NCI-H82 (cell line): ENCODE measurements at places on chromosomes 6 and 20.

GRCh38 chr20:34491932-34492509, 24.2 kb upstream of the DYNLRB1 start:
- DNase-seq, result no peak

- peak; percentile 96 for DNase-seq
Measured at GRCh38 chr6:30647242-30648116, 546 bp downstream of the C6orf136 start.

DNA sequence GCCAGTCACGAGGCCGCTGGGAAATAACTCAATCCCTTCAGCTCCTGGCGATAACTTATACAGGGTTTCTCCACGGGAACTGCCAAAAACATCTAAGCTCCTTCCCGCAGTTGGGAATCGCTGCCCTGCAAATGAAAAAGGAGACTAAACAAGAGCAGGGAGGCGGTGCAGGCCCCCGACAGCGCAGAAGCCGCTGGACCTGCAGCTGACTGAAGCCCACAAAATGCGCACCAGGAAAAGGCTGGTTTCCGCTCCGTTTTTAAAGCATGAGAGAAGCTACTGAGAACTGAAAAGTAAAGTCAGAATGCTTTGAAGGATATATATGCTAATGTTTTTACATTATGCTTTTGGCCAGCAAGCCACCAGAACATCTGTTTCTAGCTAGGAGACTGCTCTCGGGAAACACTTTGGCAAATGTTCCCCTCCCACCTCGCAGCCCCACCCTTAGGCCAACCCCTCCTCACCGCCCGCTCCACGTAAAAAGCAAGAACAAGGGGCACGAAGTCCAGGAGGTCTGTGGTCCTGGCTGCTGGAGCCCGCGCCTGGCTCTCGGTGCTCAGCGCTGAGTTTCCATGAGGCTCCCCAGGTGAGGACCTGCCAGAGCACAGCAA, 90.5 kb downstream of the SOD2 start:
- no peak for DNase-seq

- no peak for DNase-seq
Measured at GRCh38 chr6:28769626-28770402, 154.0 kb downstream of the TRIM27 start.

DNA sequence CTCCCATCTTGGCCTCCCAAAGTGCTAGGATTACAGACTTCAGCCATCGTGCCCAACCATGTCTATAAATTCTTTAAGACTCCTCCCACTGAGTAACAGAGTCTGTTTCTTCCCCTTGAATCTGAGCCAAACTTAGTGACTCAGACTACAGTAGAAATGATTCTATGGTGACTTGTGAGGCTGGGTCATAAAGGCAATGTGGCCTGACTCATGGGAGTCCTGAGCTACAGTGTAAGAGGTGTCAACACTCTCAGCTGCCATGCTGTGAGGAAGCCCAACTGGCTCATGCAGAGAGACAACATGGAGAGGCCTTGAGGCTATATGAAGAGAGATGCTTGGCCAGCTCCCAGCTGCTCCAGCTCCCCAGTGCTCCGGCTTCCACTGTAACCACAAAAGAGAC, 5.2 kb upstream of the NRSN2 start:
- no peak for DNase-seq

GRCh38 chr6:53436526-53437303, 88.0 kb upstream of the ELOVL5 start:
- DNase-seq, result no peak

GRCh38 chr6:80504882-80505281, 398.4 kb downstream of the BCKDHB start:
- DNase-seq, result no peak

DNA sequence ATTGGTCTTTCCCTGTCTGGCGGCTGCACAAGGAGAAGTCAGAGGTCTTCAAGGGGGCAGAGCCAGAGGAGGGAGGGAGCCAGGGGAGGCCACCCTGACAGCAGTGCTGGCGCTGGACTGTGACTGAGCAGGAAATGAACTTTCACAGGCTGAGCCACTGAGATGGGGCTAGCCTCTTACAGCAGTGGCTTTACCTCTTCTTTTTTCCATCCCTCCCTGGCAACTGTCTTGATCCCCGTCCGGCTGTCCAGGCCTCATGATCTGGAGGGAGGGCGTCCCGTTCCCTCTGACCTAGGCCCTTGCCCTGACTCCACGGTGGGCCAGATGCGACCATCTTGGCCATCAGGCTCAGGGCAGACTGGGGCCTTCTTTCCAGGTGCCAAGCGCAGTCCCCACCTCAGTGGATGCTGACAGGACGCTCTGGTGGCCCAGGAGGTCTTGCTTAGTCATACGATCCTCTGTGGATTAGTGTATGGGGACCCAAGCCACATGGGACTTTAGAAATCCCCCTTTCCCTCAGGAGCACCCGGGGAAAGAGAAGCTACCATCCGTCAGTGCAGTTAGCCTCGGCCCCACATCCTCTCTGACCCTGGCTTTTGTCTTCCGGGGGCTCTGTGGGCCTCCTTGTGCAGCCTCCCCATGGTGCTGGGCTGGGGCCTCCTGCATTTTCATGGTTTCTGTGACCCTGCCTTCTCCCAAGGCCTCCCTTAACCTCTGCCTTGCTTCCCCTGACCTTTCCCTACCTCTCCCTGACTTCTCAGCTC, 57.4 kb upstream of the CCDC167 start:
- peak; percentile 51 for DNase-seq

GRCh38 chr6:8549074-8549790, 113.9 kb upstream of the SLC35B3 start:
- DNase-seq, result no peak

GRCh38 chr6:13825871-13826270, 11.5 kb upstream of the MCUR1 start:
- no peak for DNase-seq

- peak; percentile 96 for DNase-seq
Measured at GRCh38 chr6:41682056-41682477, 43.8 kb downstream of the MDFI start.

DNA sequence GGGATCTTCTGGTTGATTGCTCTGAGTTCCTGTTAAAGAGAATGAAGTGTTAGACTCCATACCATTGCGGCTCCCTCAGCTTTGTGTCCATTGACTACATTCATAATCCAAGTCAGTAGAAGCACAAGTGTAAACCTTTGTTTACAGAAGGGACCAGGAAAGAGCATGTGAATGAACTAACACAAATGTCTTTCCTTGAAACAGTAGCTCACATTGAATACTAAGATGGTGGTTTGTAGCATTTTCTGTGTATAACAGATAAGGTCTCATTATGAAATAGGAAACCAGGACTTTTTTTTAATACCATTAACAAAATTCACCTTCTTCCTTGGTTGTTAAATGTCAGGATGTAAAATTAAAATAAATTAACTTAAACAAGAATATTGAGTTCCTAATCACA, 8.4 kb downstream of the STXBP5 start:
- DNase-seq, result no peak

DNA sequence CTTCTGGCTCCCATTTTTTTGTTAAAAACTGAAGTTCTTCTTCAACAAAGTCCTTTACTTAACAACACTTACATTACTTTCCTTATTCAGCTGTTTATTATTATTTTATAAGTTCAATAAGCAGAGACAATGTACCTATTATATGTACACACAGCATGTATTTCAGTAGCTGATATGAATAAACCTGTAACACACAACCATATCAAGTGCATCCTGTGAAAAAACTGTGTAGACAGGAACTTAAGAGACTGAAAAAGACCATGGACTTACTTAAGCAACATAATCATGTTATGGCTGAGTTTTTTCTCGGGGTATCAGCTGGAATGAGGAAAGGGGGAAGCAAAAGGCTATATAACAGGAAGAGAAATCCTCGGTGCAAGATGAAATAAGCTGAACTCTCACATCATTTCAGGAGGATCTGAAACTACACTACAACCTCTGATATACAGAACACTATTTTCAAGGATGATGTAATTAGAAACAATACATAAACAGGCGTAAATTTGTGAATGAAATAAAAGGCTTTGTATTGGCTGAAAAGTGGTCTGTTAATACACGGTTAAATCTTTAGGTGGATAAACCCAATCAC, 70.9 kb downstream of the REV3L start:
- no peak for DNase-seq

DNA sequence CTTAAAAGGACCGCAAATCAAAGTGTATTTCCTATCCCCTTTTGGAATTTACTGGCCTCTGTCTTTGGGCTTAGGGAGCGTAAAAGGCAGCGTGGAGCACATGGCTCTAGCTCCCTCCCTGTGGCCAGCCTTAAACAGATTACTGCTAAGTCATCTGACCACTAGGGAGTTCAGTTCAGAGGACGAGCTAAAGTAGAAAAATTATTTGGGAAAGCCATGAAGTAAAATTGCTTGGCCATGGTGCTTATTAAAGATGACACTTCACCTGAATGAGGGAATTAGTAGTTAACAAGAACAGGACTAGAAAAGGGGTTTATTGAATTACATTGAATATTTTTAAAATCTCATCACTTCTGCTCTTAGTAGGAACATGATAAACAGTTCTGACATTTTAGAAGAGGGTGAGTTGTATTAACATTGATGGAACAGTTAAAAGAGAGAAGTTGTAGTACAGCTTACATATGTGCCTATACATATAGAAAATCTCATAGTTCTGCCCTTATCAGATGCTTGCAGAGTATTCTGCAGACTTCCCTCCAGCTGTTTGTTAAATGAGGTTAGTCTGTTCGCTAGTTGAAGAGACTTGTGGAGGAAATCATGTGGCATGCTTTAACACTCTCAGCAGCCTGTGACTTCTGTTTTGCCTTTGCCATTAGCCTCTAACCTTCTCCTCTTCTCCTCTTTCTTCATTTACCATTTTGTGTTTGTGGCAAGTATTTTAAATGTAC, 31.2 kb upstream of the MAPK13 start:
- DNase-seq, result peak; percentile 89

DNA sequence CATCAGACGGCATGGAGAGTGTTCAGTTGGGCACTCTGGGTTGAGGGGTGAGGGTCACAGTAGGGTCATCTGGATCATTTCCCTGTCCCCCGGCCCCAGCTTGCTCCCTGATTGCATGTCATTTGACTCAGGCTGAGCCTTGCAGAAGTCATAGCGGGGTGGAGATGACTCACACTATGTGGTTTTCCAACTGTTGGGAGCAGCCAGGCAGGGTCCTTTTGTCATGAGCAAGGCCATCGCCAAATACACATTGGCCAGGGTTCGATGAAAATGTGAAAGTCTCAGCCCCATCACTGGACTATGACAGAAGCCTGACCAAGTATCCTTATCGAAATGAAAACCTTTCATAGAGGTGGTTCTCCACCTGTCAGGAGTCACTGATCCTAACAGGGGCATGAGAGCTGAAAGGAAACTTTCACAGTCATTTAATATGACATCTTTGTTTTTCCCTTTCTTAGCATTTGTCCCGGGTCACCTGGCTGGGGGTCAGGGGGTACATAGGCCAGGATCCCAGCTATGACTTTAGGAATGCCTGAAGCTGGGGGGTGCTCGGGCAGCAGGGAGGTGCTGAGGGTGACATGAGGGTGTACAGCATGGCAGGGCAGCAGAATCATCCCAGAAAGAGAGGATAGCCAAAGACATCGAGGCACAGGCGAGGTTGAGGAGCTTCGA, 70.2 kb upstream of the CD93 start:
- no peak for DNase-seq

DNA sequence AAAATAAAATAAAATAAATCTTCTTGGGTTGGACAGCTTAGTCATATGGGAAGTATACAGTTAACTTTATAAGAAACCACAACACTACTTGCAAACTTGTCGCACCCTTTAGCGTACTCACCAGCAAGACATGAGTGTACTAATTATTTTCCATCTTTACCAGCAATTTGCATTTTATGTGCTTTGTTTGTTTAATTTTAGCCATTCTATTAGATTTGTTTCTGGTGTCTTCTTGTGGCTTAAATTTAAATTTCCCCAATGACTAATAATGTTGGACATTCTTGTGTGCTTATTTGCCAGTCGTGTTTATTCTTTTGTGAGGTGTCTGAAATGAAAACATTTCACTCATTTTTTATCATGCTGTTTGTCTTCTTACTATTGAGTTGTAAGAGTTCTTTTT, 1172.2 kb upstream of the CITED2 start:
- no peak for DNase-seq

DNA sequence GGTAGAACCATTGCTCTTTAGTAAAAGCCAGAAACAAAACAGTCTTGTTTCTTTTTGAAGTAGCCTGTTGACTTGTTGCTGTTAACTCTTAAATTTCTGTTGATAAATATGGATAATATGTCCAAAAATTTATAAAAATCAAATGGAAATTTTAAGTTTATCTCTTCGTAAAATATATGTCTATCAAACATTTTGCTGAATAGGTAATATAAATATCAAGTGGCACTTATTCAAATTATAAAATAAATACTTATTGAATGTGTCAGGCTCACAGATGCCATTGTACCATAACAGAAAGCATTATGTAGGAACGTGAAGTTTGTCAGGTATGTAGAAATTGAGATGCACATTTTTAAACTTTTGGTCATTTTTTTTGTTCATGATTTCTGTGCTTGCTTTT, 216.5 kb downstream of the ARID1B start:
- DNase-seq, result no peak

- no peak for DNase-seq
Measured at GRCh38 chr6:135701426-135701825, 150.1 kb upstream of the PDE7B start.

- no peak for DNase-seq
Measured at GRCh38 chr6:137490961-137491360, 3.2 kb downstream of the OLIG3 start.

DNA sequence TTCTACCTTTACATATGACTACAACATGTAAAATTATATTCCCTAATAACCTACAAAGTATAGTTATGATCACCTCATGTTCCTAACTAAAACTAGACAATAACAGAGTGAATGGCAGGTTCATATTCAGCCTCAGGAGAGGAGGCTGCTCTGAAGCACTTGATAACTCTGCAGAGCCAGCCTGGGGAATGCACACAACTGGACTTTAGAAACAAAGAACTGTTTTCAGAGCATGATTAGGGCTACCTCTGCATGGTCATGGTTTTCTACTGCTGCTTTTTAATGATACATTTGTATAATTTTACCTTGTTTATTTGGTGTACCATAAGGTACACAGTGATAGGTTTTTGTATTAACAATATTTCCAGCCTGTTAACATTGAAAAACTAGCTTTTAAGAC, 50.3 kb downstream of the TRPC4AP start:
- no peak for DNase-seq

GRCh38 chr6:111858347-111858746, 14.9 kb downstream of the FYN start:
- no peak for DNase-seq

GRCh38 chr20:36744764-36745191, 1.1 kb downstream of the NDRG3 start:
- peak; percentile 88 for DNase-seq
